ENCODE measurements at places on chromosomes 1 and 21.
A peak's percentile ranks its signal among the peaks of the same experiment; 100 is the strongest.

DNA sequence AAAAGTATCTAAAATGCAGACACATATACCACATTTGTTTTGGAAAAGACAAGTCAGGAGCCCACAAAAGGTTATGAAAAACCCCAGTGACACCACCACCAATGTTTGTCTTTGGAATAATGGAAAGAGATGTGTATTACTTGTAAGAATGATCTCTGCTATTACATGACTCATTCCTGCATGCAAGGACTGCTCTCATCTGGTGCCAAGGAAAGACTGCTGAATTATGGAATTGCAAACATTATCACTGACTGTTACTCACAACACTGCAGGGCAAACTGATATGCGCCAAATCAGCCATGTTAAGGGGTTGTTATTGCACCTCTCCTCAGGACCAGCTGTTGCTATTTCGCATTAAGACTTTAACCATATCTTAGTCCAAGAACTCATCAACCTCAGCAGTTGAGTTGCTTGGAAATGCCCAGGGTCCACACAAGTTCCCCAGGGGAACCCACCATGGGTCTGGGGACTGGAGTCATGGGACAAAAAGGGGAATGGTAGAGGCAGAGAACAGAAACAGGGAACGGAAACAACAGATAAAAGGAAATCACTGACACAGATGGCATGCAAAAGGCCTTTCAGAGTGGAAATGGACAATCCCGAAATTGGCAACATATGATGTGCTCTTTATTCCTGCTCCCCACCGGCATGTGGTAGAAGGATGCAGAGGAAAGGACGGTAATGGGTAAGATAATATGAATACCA is 34.4 kb downstream of the CAPZB start:
- peak; percentile 62 for DNase-seq

DNA sequence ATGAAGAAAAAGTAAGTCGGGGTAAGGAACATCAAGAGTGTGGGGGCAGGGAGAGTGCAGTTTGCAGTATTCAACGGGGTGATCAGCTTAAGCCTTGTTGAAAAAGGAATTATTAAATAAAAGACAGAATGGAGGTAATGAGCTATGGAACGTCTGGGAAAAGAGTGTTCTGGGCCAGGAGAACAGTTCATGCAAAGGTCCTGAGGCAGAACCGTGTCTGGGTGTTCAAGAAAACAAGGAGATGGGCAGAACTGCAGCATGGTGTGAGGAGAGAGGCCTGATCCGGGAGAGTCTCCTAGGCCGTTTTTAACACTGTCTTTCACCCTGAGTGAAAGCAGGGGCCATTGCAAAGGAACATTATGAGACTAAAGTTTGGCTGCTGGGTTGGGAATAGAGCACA is 20.2 kb downstream of the OVGP1 start:
- no peak for DNase-seq

- DNase-seq = peak; percentile 85
Observed at GRCh38 chr1:117895482-117896114, 33.8 kb downstream of the GDAP2 start.

DNA sequence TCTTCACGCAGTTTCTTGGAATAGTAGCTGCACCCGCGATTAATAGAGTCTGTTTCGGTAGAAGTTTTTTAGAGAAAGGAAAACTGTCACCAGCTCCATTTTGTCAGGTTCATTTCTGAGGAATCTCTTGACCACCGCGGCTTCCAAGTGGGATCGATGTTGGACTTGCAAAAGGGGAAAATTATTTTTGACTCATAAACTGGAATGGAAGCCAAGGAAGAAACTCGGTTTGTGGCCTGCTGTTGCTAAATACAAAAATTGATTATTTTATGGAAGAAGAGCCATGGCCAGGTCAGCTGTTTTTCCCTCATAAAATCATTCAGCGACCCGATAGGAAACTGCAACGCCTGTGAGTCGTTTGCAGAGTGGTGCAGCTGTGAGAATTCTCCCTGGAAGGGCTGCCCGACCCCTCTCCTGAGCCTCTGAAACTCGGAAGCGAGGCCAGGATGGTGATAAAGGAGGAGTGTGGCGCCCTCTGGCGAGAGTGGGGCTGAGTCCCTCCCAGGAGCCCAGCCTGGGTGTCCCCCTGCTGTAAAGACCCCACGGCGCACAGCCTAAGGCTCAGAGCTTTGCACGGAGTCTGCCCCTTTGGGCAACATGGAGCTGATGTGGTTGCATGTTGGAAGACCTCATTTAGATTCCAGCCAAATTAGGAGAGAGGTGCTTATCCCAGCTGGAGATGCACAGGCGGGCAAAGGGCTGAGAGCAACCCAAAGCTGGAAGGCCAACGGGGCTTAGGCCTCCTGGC is 83.6 kb upstream of the SLC25A33 start:
- peak; percentile 76 for DNase-seq

- DNase-seq = no peak
Observed at GRCh38 chr1:17870679-17871078, 115.5 kb downstream of the ACTL8 start.

Measured in SK-MEL-5 (cell line).